Urinary bladder (tissue), 4 donors: ENCODE measurements at places on chromosomes 13 and 19. TPM values are rescaled to one million over a fixed set of nuclear protein-coding genes. Genes with fewer than 3 reads are reported as not detected.

FCAR gene
- total RNA-seq, result not detected

KIR3DL1 gene
- not detected for total RNA-seq

FPR1 gene
- total RNA-seq, result 7.1 TPM

CRB3 gene
- total RNA-seq, result 4.4 TPM

SUPT20H gene
- 153 TPM for total RNA-seq

IL4I1 gene
- total RNA-seq, result 0.58 TPM

SRRM5 gene
- total RNA-seq, result not detected

ZNF234 gene
- 20.7 TPM for total RNA-seq

CEACAM8 gene
- total RNA-seq, result 0.11 TPM

POU2F2 gene
- total RNA-seq, result 0.95 TPM
